ENCODE measurements at places on chromosomes 1 and 21.

DNA sequence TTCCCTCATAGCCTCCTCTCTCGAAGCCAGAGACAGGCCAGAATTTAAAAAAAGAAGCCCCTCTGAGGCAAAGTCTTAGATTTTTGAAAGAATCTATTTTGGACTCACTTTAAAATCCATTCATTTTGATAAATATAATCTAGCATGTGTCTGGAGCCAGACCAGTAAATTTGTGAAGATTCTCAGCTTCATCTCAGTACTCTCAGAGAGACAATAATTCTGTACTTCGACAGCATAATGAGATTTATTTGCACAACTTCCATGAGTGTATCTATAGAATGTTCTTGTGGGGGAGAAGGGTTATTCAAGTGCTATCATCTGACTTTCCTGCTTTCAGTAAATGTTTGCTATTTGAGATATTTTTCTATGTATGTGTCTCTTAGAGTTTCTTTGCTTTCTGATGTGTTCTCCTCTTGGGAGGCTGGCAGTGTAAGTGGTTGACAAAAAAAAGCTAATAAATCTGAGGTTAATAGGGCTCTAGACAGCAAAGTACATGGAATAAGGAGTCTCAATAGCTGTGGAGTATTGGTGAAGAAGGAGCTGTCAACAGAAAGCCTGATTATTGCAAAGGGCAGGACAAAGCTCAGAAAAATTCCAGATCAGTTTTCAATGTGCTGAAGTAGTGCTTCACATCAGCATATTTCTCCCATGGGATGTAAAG lies 223.0 kb downstream of the PTBP2 start:
- no peak for DNase-seq

DNA sequence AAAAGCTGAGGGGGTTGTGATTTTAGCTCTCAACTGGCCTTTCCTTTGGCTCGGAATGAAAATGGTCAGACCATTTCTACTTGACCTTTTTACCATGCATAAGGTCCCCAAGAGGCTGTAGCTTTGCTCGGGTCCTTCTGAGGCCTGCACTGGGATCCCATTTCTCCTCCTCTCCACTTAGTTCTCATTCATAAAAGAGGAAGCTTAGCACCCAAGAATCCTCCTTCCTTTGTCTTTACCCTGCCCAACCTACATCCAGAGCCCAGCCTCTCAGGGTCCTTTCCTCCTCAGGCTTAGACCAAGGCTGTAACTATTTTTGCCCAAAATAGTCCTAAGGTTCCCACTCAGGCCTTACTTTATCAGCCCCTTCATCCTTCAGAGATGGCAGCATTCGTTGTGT lies 6.0 kb upstream of the SLC27A3 start:
- DNase-seq = no peak

DNA sequence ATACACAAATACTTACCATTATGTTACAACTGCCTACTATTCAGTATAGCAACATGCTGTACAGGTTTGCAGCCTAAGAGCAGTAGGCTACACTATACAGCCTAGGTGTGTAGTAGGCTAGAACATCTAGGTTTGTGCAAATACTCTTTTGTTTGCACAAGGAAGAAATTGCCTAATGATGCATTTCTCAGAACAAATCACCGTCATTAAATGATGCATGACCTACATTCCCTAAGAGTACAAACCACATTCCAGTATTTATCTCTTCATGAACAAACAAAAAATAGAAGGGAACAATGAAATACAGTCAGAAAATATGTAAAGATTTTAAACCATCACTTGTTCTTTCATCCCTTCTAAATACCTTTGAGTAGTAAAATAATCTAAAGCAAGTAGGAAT lies 109.7 kb upstream of the HP1BP3 start:
- DNase-seq = no peak

DNA sequence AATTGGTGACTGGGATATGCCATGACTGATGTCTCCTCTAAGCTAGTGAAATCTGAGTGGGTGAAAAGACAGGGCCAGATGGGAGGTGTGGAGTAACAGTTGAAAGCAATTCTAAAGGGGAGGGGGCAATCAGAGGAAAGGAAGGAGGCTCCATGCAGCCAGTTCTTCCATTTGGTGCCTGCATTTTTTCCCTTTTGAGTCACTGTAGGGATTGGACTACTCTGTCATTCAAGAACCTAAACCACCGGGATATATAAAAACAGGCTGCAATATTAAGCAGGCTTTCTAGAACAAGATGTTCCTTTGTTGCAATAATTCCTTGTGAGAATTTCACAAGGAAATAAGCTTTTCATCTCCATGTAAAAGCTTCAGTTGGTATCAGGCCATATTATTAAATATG lies 18.3 kb downstream of the CLIC6 start:
- DNase-seq = no peak

- DNase-seq = no peak
Measured at GRCh38 chr21:33010931-33011330, 14.8 kb upstream of the OLIG2 start.

DNA sequence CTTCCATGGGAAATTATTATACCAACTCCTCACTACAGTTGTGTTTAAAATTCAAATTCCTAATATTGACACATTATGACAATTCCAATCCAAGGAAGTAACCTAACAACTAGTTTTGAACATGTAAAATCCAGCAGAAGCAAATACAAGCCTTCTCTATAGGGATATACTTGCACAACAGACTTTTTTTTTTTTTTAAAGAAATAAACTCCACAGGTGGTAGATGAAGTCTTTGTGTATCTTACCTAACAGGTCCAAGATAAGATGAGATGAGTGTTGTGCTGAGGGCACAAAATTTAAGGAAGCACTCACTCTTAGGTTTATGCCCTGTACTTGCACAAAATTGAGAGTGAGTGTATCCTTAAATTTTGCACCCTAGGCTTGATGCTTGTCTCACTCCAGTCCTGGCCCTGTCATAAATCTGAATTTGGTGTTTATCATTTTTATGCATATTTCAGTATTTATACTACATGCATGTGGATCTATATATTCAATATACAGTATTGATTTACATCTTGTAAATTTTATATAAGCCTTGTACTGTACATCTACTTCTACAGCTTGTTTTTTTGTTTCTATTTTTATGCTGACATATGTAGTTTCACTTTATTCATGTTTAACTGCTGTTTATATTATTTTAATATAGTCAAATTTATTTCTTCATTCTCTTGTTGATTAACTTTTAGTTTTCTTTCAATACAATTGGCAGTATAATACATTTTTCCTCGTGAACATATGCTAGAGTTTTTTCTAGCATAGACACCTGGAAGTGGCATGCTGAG lies 60.6 kb upstream of the RGL1 start:
- DNase-seq = no peak

GRCh38 chr1:61054601-61054993 lies 27.8 kb upstream of the NFIA start:
- DNase-seq = no peak

- DNase-seq = no peak
Measured at GRCh38 chr1:180584869-180585268, 26.1 kb downstream of the OVAAL start.

GRCh38 chr1:93979718-93980319 lies 70.6 kb upstream of the GCLM start:
- DNase-seq = no peak

DNA sequence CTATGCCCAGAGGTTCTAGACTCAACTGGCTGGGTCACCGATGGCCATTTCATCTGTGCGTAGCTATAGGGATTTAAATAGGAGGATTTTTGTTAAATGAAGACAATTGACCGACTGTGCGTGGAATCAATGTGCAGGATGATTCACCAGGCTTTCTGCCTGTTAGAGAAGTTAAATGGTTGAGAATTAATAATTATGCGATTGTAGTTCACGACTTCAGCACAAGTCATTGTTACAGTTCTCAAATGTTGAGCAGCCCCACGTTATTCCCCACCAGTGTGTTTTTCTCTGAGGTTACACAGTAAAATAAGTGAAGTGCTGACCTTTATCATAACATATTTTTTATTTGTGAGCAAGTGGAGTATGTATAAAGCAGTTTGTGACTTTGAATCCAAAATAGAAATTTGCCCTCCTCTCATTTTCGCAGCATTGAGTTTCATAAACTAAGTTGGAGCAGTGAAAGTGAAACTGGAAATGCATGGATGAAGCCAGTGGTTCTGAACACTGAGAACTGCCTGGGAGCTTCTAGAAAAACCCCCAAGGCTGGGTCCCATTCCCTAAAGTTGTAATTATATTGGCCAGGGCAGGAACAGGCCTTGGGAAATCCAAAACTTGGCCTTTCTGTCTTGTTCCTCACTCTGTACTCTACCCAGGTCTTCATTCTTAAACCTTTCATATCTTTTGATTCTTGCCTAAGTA lies 102.6 kb downstream of the GALNT2 start:
- no peak for DNase-seq

GRCh38 chr1:53730224-53730865 lies 8.6 kb downstream of the GLIS1 start:
- no peak for DNase-seq

Measured in activated T-cell treated with anti-CD3 and anti-CD28 coated beads for 24 hours (primary cell).